ENCODE measurements at places on chromosomes 16 and 17.

GRCh38 chr16:29920288-29921033, 5.6 kb downstream of the KCTD13 start:
- no peak for DNase-seq

DNA sequence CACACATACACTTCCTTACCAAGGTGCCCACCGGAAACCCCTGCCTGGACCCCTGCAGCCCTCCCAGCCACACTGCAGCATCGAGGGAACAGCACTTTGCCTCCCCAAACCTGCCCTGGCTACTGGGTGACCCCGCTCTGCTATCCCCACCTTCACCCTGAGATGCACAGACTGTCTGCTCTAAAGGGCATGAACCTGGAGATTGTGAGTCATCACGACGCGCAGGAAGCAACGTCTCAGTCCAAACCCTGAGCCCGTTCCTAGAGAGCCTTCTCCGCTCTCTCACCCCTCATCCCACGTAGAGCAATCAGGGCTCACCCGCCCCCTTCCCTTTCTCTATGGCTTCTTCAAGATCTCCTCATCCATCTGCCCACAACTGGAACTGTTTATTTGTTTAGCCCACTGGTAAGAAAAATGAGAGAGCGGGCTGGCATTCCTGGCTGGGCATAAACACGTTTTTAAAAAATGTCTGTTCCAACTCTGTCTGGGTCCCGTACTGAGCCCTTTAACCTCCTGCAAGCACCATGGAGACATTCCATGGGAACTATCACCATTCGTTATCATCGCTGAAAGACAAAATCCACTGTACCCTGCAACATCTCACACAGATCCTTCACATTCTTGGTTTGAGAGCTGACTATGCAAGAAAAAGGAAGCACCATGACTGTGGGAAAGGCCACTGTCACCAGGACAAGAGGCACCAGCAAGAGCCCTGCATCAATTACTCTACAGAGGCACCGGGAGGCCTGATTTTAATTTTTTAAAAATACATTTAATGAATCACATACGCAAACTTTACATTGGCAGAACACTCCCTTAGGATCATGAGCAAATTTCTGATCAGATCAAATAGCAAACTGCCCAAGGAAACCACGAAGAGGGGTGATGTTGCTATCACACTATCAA, 28.2 kb downstream of the ZFHX3 start:
- DNase-seq = no peak

DNA sequence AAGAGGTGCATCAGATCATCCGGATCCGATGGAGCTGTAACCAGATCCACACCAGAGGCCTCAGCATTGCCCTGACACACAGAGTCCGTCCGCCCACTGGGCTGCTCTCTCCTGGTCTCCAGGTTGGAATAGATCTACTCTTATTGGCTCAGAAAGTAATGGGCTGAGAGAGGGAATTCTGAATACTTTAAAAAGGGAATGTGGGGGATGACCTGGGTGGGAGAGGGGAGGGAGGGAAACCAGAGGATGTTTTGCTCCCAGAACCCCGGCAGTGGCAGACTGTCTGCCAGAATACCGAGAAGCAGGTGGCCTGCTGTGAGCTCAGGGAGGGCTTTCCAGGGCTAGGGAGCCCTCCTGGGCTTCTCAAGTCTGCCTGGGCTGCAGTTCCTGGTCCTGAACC, 126.5 kb downstream of the ENGASE start:
- DNase-seq = no peak

DNA sequence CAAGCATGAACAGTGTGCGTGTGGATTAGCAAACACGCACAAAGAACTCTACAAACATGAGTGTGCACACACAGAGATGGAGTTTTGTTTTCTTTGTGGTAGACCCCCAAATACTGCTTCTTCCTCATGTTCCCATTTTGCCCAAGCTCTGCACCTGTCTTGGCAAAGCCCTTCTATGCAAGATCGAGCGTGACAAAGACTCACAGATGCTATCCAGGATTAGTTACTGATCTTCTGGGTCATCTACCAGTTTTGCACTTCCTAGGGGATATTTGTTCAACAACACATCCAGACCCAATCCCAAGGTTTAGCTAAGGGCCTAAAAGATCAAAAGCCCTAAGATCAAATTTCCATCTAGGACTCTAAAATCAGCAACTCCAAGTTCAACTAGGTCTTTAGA, 16.0 kb downstream of the LRRC36 start:
- no peak for DNase-seq

DNA sequence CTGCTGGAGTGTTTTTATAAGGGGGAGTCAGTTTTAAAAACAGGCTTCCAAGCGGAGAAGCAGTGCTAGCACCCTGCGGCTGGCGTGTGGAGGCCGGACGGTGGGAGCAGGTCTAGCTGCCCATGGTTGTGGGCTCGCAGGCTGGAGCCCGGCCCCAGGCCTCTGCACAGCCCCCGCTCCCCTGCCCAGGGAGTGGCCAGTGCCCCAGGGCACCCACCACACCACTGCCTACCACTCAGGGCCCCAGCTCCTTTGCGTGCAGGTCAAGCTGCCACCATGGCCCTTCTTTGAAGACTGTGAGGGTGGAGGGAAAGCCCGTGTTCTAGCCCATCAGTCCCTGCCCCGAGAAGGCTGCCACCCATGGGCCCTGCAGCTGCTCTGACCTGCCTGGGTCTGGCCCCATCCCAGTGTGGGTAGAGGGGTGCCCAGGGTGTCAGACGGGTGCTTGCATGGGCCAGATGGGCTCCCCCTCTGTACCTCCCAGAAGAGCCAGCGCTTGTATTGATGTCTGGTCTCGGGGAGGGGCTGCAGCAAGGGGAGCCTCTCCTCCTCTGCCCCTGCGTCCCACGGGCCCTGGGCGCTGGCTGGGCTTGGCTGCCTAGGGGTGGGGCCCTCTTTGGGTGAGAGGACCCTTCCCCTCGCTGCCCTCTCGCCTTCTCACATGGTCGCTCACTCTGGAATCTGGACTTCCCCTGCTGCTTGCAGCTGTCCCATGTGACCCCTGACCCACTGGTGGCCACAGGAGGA, 1.5 kb upstream of the NUDT16L1 start:
- DNase-seq = no peak

DNA sequence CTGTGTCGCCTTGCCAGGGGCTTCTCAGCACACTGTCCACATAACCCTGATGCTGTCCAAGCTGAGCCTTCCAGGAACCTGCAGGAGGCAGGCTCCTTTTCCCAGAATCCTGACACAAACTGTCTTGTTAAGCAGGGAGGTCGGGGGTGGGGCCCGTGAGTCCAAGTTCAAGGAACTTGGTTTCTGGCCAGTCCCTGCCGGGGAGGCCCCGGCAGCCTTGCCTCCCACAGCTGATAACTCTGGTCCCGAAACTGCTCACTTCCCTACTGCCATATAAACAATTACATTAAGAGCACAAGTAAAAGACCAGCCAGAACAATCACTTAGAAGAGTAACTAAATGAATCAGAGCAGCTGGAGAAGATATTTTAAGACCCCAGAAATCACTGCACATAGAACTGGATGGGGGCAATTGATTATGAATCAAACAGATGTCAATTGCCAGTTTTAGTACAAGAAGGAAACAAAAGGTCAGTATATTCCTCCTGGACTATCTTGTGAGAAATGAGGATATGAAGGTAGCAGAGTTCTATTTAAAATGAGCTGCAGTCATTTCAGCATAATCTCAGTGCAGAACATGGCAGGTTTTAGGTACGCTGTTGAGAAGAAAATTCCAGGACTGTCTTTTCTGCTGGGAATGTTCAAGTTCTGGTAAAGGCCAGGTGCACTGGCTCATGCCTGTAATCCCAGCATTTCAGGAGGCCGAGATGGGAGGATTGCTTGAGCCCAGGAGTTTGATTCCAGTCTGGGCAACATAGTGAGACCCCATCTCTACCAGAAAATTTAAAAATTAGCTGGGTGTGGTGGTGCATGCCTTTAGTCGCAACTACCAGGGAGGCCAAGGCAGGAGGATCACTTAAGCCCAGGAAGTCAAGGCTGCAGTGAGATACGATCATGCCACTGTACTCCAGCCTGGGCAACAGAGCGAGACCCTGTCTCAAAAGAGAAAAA, 169.8 kb downstream of the PITPNC1 start:
- DNase-seq = no peak

DNA sequence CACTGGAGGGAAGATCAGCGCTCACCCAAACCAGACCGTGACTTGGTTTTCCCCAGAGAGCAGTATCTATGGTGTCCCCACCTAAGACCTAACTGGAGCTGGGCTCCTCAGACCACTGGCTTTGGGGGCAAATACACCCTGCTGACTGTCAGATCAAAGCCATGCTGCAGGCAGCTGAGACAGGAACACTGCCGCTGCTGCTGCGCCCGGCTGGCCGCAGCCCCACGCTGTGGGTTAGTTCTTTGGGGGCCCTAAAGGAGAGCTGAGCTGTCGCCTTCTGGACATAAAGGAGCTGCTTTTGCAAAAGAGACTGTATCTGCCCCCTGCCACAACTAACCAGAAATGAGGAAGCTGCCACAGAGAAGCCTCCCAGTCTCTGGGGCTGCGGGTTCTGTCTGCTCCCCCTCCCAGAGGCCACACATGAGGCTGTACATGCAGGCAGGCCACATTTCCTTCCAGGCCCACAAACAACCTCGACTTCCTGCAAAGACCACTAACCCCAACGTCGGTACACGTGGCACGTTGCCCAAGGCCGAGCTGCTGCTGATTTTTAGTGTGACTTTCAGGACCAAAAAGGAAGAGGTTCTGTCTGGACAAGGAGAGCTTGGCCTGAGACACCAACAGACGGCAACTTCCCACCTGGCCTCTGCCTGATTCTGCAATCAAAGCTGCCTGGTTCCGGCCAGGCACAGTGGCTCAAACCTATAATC, 18.2 kb upstream of the ABR start:
- no peak for DNase-seq

Data from SK-N-MC (cell line).